ENCODE measurements at places on chromosomes 6 and 20.

DNA sequence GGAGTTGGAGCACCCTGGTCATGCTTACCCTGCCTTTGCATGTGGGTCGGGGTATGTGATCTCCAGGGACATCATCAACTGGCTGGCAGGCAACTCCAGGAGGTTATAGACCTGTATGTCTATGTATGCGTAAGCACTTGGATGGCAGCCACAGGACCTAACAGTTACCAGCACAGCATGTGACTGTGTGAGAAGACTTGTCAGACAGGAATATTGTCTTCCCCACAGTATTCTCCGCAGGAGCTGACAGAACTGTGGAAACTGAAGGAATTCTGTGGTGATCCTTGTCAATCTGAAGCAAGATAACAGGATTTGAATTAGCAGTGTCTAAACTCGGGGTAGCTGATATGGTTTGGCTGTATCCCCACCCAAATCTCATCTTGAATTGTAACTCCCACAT lies 59.2 kb downstream of the TMEM244 start:
- DNase-seq = no peak

GRCh38 chr6:158756977-158757752 lies 62.0 kb downstream of the EZR start:
- no peak for DNase-seq

- no peak for DNase-seq
Measured at GRCh38 chr6:28408076-28408802, 8.7 kb upstream of the ZSCAN12 start.

- no peak for DNase-seq
Measured at GRCh38 chr20:59398537-59399205, 98.3 kb downstream of the EDN3 start.

GRCh38 chr6:49806145-49806544 lies 19.1 kb upstream of the PGK2 start:
- no peak for DNase-seq
